Stimulated activated CD4-positive, alpha-beta T cell treated with anti-CD3 and anti-CD28 coated beads, TNF-alpha, amount 100 ng/mL, for 24 hours (primary cell): ENCODE measurements at places on chromosomes 3 and 15.

DNA sequence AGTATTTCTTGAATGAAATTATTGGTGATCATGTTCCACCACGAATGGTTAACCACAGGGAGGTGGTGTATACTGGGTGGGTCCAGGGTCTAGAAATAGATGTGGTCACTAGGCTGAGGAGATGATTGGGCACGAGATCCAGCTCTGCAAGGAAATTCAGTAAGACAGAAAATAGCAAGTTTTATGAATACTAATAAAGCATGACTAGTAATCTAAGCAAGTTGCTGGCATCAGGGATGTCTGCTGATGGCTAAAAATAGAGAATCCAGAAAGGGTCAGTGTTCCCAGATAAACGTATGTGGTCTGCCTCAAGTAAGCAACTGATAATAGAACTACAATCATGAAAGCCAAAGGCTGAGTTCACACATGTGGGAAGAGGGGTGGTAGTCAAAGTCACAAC, 108.3 kb upstream of the FRMD4B start:
- no peak for DNase-seq

GRCh38 chr3:172397716-172398405, 50.4 kb downstream of the GHSR start:
- no peak for DNase-seq

DNA sequence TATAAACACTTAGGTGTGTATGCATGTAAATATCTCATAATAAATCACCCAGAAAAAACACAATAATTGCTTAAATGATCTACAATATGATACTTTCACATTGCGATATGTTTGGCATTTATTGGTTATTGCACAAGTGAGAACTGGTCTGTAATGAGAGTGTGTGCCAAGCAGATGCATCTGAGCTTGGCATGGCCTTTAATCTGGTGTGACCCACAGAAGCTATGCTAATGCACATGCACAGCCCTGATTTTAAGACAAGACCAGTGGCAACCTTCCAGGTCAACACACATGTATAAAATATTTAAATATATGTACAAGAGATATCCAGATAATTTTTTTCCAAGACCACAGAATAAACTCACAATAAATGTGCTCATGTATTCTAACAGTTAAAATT, 42.7 kb downstream of the C2CD4A start:
- DNase-seq, result no peak

- no peak for DNase-seq
Measured at GRCh38 chr3:53181024-53181371, 20.0 kb downstream of the PRKCD start.

DNA sequence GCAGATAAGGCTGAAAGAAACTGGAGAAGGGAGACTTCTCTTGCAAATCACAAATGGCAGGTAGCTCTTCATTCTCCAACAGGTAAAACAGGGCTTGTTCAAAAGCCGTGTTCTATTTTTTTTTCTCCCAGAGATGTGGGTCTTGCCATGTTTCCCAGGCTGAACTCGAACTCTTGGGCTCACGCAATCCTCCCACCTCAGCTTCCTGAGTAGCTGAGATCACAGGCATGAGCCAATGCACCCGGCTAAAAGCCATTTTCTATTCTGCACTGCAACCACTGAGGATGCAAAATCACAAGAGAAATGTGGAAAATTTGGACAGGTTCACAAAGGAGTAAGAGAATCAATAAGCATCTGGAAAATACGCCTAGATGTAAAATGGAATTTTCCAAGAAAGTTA, 19.5 kb downstream of the EIF4E3 start:
- DNase-seq, result no peak

GRCh38 chr15:52290329-52290728, 5.3 kb downstream of the MYO5C start:
- no peak for DNase-seq
